NCI-H1092 (cell line): ENCODE measurements at places on chromosomes 4 and X.

GRCh38 chr4:76011700-76012387, 4.5 kb upstream of the CXCL9 start:
- DNase-seq = no peak

DNA sequence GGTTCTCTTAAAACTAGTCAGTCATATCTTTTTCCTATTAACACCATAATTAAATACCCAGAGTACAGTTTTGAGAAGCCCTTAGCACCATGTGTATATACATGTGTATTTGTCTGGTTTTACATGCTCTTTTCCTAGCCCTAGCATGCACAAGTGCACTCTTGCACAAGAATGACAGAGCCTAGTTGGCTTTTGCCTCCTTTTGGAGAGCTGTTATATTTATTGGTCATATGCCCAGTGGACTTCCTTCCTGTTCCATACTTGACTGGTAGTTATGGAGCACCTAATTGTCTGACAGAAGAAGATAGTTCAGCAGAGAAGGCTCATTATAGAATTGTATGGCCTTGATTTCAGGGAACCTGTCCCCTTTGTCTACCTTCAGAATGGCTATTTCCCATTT, 155.6 kb downstream of the ARX start:
- DNase-seq = no peak

DNA sequence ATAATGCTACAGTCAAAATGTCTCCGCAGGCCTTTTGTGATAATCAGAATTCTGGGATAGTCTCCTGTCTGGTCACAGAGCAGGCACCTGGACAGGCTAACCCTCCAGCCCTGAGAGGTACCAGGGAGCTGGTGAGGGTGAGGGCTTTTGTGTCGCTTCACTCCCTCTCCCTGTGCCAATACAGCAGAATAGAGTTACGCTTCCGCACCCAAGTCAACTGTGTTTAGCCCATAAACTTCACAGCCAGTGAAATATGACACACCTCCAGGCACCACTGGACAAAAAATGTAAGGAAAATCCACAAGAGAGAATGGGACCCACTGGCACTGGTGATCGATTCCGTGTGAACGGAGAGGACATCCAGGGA, 1.3 kb downstream of the GAK start:
- no peak for DNase-seq

DNA sequence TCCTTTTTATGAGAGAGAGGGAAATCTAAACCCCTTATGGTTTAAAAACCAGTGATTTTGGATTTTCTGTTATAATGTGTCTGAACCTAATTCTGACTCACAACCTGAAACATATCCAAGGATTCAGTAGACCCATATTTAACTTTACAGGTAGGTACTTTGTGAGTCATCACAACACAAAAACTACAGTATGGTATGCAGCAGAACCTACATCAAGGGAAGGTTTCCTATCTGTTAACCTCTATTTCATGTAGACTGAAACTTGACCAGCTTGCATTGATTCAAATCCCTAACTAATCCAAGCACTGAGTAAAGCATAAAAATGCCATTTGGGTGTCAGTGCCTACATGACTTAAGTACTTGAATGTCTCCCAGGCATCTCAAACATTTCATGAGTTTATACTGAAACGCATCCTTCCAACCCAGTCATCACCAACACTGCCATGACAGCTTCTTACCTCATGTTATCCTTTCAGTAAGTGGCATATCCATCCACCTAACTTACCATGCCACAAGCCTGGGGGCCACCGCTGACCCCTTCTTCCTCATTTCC, 4.3 kb upstream of the ARHGAP10 start:
- DNase-seq = no peak

DNA sequence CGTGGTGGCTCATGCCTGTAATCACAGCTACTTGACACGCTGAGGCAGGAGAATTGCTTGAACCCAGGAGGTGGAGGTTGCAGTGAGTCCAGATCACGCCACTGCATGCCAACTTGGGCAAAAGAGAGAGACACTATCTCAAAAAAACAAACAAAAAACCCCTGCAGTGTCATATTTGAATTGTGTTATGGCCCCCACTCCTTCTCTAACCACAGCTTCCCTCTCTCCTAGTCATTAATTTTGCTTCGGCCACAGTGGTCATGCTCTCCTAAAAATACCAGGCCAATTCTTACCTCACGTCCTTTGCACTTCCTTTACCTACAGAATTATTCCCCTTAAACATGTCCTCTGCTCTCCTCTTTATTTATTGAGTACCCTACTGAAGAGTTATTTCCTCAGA, 206.1 kb downstream of the PPP3CA start:
- DNase-seq = no peak

DNA sequence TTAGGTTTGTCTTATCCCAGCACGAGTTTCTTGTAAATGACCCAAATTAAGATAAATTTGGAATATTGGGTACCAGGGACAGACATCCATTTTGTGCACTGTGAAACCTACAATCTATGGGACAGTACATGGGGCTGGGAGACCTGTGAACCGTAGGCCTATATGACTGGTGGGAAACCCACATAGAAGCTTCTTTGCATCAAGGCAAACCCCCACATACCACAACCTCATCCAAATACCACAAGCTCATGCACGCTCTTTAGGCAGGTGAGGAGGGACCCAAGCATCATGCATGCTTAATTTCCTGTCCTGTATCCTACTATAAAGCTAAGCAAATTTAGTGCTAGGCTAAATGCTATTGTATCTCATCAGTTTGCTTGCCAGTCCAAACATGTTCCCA, 47.8 kb downstream of the NIPAL1 start:
- no peak for DNase-seq

DNA sequence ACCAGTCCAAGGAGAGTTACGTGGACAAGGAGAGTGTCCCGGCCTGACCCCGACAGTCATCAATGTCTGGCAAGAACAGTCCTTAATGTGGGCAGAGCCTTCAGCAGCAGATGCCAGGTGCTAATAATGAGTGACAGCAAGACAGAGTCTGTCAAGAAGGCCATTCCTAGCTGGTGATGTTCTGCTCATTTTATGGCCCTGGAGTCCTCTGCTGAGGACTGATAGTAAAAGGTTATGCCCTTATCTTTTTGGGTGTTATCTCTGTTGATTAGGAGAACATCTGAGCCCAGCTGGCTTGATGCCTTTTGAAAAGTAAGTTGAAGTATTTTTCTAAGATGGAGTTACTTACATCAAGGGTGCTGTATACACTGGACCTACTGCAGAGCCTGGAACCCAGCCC, 67.3 kb downstream of the SLC34A2 start:
- no peak for DNase-seq

DNA sequence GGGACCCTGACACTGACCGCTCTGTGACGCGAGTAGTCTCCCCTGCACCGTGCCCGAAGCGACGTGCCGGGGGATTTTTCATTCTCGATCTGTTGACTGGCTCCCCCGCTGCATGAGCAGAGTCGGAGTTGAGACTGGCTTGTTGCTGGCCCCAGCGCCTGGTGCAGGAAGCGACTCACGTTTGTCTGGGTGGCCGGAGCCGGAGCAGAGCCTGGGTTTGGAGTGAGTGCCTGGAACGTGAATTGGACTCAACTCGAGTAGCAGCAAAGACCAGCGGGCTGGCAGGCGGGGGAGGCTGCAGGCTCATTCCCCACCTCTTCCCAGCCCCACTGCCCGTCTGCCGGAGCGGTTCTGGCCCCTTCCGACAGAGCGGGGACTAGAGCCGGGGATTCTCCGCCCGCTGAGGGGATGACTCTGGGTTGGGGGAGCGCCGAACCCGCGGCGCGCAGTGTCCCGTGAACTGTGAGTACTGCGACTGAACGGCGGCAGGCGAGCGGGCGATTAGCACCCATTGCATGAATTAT, 554 bp downstream of the PCDH7 start:
- peak; percentile 20 for DNase-seq

GRCh38 chr4:37904824-37905223, 13.9 kb downstream of the TBC1D1 start:
- no peak for DNase-seq

- peak; percentile 21 for DNase-seq
These were observed 151.3 kb upstream of the TTC29 start for GRCh38 chr4:147096667-147097604.

- DNase-seq = no peak
These were observed 66.3 kb upstream of the TRIM2 start for GRCh38 chr4:153137677-153138630.

- no peak for DNase-seq
These were observed 84.0 kb downstream of the RBPJ start for GRCh38 chr4:26404743-26405206.

DNA sequence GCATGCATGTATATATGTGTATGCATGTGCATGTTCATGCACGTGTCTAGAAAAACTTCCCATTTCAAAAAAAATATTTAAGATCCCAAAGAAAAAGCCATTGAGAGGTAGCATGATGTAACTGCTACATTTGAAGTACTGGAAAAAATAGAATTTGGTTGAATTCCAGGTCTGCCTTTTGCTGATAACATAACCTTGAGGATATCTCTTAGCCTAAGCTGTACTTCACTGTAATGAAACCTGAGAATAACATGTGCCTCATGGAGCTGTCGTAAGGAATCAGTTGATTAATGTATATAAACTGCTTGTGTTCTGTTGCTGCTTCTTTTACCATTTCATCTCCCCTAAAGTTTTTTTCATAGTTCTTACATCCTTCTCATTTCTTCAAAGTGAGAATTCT, 351.8 kb downstream of the GRIA2 start:
- no peak for DNase-seq

DNA sequence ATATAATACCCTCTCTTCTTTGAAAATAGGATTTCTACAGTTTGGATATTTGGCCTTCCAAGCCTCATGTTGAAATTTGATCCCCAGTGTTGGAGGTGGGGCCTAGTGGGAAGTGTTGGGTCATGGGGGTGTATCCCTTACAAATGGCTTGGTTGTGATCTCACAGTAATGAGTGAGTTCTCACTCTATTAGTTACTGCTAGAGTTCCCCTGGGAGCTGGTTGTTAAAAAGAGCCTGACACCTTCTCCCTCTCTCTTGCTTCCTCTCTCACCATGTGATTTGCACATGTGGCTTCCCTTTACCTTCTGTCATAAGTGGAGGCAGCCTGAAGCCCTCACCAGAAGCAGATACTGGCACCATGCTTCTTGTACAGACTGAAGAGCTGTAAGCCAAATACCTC, 73.9 kb downstream of the HDAC8 start:
- DNase-seq = no peak
